Cardiac muscle cell (in vitro differentiated cells and primary cell): ENCODE measurements at places on chromosomes 13 and 19.
A peak's percentile ranks its signal among the peaks of the same experiment; 100 is the strongest.

GRCh38 chr13:28864544-28864943 lies 44.4 kb downstream of the MTUS2 start:
- no peak for DNase-seq

DNA sequence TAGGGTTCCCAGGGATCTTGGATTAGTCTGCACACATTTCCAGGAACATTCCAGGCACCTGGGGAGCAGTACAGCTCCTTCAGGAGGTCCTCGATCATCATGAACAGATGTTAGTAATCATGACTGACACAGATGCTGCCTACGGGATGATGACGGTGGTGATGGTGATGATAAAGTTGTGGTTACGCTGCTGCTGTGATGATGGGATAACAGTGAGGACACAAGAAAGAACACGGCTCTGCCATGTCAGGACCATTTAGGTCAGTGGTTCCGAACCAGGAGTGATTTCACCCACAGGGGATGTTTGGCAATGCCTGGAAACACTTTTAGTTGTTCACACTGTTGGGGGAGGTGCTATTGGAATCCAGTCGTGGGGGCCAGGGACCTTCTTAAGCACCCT lies 1193.0 kb downstream of the UQCRFS1 start:
- no peak for DNase-seq

- DNase-seq: peak; percentile 100
These were observed at the start of the genes PSENEN and U2AF1L4 for GRCh38 chr19:35745328-35746086. PSENEN (plus strand) TSS chr19:35745651; CDS start chr19:35745931, 280 bp downstream. U2AF1L4 (minus strand) TSS chr19:35745418; CDS start chr19:35745391, 27 bp downstream.

DNA sequence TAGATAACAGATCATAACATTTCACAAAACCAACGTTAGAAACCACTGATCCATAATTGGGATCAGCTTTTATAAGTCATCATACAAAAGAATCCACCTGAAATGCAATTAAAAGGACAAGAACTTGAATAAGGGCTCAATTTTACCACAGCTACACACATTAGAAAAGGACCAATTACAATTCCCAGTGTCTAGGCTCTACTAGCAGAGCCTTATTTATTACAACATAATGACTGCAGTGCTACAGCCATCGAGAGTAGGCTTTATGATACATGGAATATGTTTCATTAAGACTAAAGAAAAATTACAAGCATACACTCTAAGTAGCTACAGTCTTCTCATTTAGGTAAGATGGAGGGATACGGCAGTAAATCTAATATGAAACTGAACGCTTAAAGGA lies 2.9 kb downstream of the RBM26 start:
- DNase-seq: no peak

GRCh38 chr13:104641309-104641708 lies 1575.1 kb upstream of the SLC10A2 start:
- DNase-seq: peak; percentile 3

DNA sequence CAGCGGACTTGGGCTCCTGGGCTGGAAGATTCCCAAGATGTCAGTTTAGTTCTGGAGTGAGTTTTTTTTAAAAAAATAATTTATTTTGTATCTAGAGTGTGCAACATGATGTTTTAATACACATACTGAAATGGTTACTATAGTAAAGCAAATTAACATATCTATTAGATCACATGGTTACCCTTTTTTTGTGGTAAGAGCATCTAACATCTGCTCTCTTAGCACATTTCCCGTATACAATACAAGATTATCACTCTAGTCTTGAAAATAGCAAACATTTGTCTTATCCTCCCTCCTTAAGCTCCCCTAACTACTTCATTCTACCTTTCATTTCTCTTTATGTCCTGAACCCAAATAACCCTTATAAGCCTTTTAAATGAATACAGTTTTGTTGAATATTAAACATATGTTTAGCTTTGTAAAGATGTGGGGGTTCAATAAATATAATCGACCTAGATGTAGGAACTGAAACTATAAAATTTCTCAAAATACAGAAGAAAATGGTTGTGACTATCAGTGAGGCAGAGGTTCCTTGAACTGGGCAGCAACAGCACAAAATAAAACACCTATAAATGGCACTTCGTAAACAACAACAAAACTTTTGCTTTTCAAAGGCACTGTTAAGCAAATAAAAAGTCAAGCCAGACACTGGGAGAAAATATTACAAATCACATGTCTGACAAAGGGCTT lies 466.6 kb downstream of the FGF9 start:
- no peak for DNase-seq
